Activated naive CD4-positive, alpha-beta T cell (primary cell): ENCODE measurements at places on chromosomes 11 and 22.

DNA sequence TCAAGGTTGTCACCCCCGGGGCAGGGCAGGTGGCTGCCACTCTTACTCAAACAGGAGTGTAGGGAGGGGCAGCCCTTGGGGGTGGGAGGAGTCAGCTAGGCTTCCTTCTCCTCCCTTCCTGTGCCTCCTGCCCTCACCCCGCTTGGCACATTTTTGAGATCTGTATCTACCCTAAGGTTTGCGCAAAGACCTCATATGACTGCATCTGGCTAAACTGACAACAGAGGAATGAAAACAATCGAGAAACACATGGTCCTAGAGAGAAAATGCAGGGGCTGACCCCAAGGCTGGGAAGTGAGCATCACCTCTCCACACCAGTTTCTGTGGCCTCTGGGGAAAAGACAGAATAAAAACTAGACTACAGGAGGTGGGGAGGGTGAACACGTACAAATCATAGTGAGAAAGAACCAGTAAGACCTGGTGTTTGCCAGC, 28.1 kb downstream of the IGSF9B start:
- DNase-seq, result no peak

DNA sequence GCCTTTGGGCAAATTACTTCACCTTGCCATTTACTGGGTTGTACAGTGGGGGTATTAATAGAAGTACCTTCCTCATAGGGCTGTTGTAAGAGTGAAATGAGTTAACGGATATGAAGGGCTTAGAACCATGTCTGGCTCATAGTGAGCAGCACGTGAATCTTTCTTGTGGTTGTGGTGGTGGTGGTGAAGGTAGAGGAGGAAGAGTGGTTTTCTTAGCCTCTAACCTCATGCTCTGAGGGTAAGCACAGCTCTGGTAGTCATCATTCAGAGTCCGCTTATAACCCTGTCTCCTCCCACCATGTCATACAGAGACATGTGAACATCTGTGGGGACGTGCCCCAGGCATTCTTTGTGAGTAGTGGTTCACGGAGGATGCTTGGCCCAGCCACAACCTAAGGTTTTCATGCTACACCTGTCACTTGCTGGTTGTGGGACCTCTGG, 43.6 kb downstream of the TEAD1 start:
- DNase-seq, result no peak

DNA sequence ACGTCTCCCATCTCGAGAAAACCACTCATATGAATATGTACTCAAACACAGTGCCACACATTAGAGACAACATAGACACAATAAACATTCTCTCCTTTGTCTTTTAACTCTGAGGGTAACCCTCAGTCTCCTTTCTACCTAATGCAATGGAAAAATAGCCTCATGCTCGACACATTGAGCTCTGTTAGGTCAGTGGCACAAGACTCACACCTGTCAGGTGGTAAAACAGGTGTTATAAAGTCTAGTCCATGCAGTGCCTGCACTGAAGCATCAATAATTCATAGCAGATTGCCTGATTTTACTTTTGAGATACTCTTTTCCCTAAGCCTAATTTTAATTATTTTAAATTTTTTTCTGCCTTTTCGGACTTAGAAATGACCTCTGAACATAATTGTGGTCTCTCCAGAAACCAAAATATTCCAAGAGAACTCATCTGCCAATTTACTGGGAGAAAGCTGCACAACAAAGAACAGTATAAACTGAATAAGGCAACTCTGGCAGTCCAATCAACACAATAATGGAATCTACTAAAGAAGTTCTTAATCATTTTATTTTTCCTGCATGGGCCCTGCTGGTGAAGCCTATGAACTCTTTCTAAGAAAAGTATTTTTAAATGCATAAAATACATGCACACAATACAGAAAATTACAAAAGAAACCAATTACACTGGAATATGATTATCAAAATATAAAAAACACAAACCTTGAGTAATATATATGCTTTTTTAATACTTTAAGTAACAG, 9.9 kb downstream of the RDX start:
- DNase-seq, result no peak

DNA sequence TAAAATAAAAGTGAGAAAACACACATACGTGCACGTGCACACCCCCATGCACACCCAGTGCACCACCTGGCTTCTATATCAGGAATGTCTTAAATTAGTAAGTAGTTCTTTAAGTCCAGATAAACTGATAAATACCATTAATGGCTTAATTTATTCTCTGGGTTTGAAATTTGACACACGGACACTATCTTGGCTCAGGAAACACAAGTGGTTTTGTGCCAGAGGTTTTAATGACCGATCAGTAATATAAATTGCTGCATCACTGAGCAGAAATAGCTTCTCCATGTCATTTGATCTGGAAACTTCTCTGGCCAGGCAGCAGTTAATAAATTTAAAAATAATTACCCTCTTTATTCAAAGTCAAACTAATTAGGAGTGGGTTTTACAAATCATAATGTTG, 101.5 kb upstream of the NNMT start:
- no peak for DNase-seq

- DNase-seq, result no peak
Measured at GRCh38 chr11:119765628-119766027, 36.6 kb upstream of the NECTIN1 start.

- DNase-seq, result no peak
Measured at GRCh38 chr11:78196661-78197091, 8.0 kb downstream of the USP35 start.

DNA sequence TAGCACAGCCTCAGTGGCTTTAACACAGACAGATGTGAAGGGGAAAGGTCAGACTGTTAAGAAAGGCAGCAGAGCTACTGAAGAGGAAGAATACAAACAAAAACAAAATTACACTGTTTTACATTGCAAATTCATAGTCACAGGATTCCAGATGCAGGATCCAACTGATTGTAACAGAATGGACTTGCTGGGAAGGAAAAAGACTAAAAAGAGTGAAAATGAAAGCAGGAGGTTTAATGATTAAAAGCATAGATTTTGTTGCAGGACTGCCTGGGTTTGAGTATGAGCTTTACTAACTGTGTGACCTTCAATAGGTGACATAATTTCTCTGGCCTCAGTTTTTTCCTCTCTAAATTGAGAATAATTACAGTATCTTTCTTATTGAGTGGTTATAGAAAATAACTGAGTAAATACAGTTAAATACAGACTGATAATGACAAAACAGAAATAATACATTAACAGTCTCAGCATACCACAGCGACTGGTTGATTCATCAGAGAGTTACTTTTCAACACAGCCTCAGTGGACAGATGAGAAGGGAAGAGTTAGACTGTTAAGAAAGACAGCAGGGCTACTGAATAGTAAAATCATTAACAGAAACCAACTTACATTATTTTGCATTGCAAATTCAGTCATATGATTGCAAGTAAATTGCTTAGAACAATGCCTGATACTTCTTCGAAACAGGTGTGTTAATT, 704.2 kb upstream of the TENM4 start:
- no peak for DNase-seq

GRCh38 chr22:28297504-28297903, 378.4 kb upstream of the PITPNB start:
- no peak for DNase-seq

DNA sequence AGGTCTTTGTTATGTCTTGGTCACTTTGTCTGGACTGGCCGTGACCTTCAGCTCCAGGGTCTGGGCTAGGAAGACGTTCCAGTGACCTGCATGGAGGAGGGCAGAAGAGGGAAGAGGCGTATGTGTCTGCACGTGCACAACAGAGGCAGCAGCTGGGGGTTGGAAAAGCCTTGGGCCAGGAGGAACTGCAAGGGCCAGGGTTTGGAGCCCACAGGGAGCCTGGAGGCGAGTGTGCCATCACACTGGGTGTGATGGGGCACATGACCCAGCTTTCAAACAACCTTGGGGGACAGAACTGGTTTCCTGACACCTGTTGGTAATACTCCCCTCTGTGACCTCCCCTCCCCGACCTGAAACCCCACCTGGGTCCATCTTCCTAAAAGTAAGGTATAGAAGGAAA, 34.7 kb downstream of the CHRDL2 start:
- no peak for DNase-seq

GRCh38 chr11:128250482-128250881, 336.9 kb downstream of the ETS1 start:
- DNase-seq, result no peak

- no peak for DNase-seq
Measured at GRCh38 chr22:30953206-30953605, 15.4 kb downstream of the MORC2 start.

- no peak for DNase-seq
Measured at GRCh38 chr11:297586-298405, 1.5 kb downstream of the IFITM5 start.

DNA sequence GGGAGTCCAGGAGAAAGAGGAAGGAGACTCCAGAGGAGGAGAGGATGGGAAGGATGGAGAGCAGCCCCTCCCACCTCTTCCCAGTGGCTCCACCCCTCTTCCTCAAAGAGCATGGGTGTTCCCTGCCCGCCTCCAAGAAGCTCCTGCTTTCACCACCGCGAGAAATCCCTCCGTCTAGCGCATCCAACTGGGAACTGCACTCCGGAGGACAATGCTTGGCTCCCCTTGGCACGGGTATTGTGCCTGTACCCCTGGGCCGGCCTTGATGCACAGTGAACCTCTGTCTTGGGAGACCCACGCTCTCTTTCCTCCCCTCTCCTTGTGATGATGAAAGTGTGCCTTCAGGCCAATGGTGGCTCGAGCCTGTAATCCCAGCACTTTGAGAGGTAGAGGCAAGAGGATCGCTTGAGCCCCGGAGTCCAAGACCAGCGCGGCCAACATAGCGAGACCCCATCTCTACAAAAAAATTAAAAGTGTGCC, 14.9 kb upstream of the ADA2 start:
- no peak for DNase-seq

DNA sequence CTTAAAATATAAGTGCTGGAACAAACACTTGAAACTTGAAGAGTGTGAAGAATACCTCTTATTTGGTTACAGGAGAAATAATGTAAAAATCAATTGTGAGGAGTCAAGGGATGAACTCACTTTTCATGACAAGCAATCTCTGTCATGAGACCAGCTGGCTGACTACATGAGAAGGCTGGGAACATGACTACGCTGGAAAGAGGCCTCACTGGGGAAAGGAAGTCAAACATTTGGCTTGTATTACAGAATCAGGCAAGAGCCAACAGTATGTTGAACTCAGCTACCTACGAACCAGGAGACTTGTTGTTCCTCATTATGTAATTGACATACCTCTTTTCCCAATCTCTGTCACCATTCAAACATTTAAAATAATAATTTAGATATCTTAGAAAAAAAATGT, 14.4 kb downstream of the DCDC1 start:
- DNase-seq, result no peak

DNA sequence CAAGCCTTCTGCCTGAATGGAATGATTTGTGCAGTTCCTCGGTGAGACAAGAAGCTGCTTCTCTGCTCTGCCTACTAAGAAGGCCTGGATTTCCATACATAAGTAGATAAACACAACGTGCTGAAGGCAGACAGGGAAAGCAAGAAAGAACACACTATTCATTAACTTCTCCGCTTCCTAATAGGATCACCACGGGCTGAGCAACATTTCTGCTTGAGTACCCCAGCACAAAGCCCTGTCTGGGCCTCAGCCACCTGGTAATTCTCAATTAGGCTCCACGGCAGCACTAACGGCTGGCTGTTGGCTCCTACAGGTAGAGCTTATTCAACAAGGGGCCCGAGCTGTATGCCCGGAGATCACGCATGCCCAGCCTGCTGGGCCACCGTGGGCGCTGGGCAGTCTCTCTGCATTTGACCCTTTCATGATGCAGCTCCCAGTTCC, 1156.6 kb downstream of the TBC1D22A start:
- no peak for DNase-seq

GRCh38 chr11:36376009-36376887, 80.2 kb downstream of the PRR5L start:
- DNase-seq, result no peak

DNA sequence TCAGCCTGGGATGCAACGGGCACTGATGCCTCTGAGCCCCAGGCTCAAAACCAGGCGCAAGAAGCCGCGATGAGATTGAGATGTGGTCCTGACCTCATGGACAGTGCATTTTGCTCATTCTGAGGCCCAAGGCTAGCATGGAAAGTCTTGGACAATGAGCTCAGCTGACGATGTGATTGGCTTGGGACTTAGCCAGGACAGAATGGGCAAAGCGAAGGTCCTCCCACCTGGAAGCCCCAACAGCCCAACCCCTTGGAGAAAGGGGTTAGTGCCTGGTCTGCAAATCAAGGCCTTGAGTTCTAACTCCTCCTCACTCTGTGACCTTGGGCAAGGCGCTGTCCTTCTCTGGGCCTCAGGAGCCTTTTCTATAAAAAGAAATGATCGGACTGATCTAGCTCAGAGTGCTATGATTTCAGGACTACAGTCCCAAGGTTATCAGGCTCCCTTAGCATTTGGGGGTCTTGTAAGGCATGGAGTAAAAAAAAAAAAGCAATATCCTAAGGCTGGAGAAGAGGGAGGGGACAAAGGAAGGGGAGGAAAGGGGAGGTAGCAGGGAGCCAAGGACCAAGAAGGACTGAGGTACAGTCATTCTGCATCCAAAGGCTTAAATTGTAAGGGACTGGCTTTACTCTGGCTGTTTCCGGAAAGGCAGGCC, 2.7 kb downstream of the SLC43A3 start:
- DNase-seq, result no peak

GRCh38 chr11:22162756-22163155, 30.1 kb upstream of the ANO5 start:
- DNase-seq, result no peak

GRCh38 chr11:95297680-95298452, 66.9 kb upstream of the SESN3 start:
- no peak for DNase-seq

DNA sequence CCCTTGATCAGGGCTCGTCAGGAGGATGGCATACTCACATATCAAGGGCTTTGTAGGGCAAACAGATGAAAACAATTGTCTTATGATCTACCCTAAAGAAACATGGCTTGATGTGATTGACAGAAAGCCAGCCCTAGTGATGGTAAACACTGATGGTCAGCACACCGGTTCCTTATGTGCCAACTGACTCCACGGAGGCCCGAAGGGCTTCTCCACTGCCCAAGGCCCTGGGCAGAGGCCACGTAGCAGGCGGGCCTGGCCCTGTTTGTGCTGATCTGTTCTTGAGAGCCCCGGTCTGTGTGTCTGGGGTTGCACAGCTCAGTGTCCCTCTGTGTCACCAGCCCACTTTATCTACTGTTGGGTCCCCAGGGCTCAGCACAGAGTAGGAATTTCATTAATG, 115.2 kb downstream of the GRIK4 start:
- DNase-seq, result no peak

DNA sequence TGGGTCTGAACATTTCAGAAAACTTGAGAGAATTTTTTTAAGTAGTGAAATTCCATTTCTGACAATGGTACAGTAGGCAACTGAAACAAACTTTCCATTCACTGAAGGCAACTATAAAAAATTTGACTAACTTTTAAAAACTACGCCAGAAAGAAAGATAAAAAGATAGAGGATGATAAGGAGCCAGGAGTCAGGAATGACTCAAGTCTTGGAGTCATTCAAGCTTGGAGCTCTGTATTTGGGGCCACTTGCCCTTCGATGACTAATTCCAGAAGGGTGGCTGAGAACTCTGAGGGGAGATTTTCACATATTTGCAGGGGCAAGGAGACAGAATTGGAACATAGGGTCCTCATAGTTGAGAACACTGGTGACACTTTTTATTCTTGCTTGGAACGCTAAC, 1083.2 kb upstream of the CNTN5 start:
- no peak for DNase-seq
